ENCODE measurements at places on chromosomes 16 and 17.

DNA sequence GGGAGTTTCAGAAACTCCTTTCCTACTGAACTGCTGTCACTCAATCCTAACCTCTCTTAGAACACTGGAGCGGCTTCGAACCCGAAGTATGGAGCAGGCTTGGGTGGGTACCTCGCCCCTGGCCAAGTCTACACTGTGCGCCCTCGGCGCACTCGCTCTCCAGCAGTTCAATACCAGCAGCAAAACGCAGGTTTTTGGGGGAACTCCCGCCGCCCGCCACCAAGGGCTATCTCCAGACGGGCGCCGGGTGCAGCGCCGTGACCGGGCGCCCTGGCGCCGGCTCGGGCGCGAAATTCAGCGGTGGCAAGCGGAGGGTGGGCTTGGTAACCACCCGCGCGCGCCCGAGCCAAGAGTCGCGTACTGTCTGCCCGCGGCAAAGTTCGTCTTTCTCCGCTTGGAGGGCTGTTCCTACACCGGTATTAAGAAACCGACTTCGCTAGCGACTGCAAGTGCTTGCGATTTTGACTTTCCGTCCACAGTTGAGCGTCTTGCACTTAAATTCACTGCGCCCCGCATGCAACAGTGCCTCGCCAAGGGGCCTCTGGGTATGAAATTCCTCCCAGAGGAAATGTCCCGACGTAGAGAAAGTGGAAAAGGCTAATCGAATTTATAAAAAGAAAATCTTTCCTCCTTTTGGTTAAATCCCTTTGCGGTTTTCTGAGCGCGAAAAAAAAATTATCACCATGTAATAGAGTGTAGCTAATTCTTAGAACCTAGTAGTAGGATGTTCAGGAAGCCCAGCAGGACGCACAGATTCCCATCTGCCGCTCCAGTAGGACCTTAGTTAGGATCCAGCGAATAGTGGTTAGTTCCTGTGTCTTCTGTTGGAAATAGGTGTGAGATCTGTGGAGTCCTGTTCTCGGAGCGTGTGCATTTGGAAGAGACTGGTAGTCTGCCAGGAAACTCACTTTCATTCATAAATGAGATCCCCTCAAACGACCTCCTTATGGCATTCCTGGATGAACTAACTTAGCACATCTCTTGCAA, 5.0 kb upstream of the SALL1 start:
- DNase-seq: no peak

- DNase-seq: no peak
These were observed 107.4 kb upstream of the CRHR1 start for GRCh38 chr17:45676695-45677094.

GRCh38 chr17:9932491-9932890, 27.4 kb upstream of the RCVRN start:
- no peak for DNase-seq

GRCh38 chr17:77512062-77512946, 371.5 kb downstream of the SEC14L1 start:
- no peak for DNase-seq

DNA sequence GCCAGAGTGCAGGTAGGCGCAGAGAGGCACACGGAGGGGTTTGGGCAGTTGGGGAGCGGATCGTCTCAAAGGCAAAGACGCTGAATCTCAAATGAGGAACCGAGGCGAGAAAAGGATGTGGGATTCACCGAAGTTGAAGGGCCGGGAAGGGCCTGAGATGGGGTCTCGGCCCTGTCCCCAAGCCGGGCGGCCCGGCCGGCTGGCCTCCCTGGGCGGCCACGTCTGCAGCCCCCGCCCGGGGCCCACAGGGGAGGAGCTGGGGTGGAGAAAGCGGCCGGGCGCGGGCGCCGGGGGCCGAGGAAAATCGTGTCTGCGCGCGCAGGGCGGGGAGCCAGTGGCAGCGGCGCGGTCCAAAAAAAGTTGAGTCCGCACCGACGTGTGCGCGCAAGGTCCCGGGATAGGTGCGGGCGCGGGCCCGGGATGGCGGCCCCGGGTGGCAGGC, 458 bp downstream of the SLC12A4 start:
- no peak for DNase-seq

DNA sequence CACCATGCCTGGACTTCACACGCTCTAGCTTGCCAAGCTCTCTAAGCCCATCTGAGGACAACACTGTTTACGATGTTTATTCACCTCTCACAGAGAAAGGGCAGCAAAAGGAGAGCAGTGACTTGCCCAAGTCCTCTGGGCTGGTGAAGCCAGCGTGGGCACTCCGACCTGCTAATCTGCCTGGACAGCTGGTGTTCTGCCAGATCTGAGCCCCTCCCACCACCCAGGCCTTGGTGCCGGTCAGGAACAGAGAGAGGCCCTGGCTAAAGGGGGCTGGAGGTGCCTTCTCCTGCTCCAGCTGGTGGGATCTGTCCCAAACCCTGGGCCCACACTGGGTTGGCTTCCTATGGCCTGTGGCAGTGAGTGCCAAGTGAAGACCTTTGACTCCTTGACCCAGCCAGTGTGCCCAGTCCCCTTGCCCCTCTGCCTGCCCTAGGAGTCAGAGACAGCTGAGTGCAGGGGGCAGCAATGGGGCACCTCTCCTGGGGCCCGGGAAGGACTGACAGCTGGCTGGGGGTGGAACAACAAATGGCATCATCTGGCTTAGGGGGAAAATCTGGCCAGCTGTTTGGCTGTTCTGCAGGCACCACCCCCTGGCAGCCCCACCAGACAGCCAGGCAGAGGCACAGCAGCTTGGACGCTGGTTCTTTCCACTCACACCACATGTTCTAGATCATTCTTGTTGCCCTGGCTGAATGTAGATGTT, 1.8 kb upstream of the SLC4A1 start:
- DNase-seq: no peak

GRCh38 chr16:15593235-15593634, 49.7 kb downstream of the MARF1 start:
- no peak for DNase-seq

DNA sequence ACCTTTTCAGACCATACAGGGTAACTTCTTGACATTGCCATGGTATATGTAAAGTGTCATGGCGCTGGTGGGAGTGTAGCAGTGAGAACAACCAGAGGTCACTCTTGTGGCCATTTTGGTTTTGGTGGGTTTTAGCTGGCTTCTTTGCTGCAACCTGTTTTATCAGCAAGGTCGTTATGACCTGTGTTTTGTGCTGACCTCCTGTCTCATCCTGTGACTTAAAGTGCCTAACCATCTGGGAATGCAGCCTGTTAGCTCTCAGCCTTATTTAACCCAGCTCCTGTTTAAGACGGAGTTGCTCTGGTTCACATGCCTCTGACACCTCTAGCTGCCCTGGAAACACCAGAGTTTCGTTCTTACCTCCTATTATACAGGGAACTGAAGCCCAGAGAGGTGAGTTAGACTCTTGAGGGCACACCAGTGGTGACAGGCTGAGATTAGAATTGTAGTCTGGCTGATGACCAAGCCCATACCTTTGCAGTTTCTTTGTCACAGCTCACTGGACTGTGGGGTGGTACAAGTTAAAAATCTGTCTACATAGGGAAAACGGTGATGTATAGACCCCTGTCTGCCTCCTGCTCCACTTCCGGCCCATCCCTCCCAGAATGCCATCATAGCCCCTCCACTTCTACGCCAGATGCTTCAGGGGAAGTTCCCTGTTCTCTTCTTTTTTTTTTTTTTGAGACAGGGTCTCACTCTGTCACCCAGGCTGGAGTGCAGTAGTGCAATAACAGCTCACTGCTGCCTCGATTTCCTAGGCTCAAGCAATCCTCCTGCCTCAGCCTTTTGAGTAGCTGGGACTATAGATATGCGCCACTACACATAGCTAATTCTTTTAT, 21.0 kb downstream of the KSR1 start:
- DNase-seq: no peak

- peak; percentile 5 for DNase-seq
These were observed 1.3 kb downstream of the AKAP1 start for GRCh38 chr17:57086069-57086930.

DNA sequence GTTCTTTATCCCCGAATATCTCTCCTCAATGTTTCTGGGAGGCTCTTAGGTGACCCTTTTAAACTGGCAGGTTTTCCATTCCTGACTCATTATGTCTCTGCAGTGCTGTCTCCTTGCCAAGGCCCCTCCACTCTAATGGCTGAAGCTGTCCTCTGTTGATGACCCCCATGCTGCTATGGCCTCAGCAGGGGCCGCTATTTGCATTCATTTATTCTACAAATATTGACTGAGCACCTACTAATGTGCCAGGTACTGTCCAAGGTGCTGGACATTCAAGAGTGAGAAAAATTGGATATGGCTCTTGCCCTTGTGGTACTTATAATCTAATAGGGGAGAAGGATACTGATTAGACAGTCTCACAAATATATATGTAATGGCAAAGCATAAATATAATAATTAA, 55.4 kb downstream of the GP2 start:
- DNase-seq: no peak

GRCh38 chr17:56679115-56679776, 85.7 kb downstream of the NOG start:
- no peak for DNase-seq

DNA sequence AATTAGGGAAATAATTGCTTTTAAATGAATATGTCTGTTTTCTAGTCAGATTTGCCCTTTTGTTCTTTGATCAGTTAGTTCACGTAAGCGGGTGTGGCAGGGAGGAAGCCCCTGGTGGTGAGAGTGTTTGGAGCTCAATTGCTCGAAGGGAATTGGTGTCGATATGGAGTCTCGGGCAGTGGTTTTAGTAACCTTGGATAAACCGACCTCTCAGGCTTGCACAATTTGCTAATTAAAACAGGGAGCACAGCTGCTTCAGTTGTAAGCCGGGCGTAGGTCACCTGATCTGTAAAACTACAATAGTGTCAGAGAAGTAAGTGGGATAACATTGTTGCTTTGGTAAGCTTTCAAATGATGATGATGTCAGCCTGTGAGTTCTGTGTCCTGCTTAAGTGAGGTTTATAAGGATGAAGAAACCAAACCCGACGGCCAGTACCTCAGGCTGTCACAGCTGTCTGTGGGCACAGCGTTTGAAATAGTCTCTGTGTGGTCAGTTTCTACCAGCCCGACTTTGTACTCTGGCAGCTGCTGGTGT, 2.9 kb downstream of the ZNF750 start:
- DNase-seq: no peak

- DNase-seq: peak; percentile 37
These were observed 2.0 kb downstream of the HOXB8 start for GRCh38 chr17:48612854-48613691.

- DNase-seq: peak; percentile 74
These were observed at the start of gene KCTD11 for GRCh38 chr17:7351665-7352502. TSS of gene KCTD11 (plus strand) at chr17:7352162.
